ENCODE measurements at places on chromosomes 2 and 18. TPM values are rescaled to one million over a fixed set of nuclear protein-coding genes. Genes with fewer than 3 reads are reported as not detected.

Gene TTN
- 2.0 TPM for total RNA-seq

Gene REG3A
- total RNA-seq = not detected

Gene PLB1
- 0.06 TPM for total RNA-seq

Gene DSC3
- total RNA-seq = 2.1 TPM

Gene POTEI
- total RNA-seq = not detected

Gene RAB1A
- total RNA-seq = 160 TPM

Gene CHN1
- 28.7 TPM for total RNA-seq

Gene RBM43
- total RNA-seq = 3.2 TPM

Gene GALR1
- not detected for total RNA-seq

Gene SDC1
- total RNA-seq = 31.7 TPM

Gene TMEM214
- total RNA-seq = 32.0 TPM

Gene BCL2L11
- total RNA-seq = 3.8 TPM

Gene CEP68
- total RNA-seq = 8.0 TPM

Gene GPR45
- not detected for total RNA-seq

Gene PPP1R7
- 59.9 TPM for total RNA-seq

Gene ERMN
- not detected for total RNA-seq

Gene LYPD6B
- total RNA-seq = 0.38 TPM

Gene MGAT4A
- total RNA-seq = 2.7 TPM

Gene HOXD13
- total RNA-seq = 5.2 TPM

Gene DOK6
- 6.7 TPM for total RNA-seq

Gene CYS1
- 0.14 TPM for total RNA-seq

Measured in NCI-H460 (cell line).